Gastrocnemius medialis (tissue), 4 donors: ENCODE measurements at places on chromosomes 11 and 22. TPM values are rescaled to one million over a fixed set of nuclear protein-coding genes. Genes with fewer than 3 reads are reported as not detected.

DNA sequence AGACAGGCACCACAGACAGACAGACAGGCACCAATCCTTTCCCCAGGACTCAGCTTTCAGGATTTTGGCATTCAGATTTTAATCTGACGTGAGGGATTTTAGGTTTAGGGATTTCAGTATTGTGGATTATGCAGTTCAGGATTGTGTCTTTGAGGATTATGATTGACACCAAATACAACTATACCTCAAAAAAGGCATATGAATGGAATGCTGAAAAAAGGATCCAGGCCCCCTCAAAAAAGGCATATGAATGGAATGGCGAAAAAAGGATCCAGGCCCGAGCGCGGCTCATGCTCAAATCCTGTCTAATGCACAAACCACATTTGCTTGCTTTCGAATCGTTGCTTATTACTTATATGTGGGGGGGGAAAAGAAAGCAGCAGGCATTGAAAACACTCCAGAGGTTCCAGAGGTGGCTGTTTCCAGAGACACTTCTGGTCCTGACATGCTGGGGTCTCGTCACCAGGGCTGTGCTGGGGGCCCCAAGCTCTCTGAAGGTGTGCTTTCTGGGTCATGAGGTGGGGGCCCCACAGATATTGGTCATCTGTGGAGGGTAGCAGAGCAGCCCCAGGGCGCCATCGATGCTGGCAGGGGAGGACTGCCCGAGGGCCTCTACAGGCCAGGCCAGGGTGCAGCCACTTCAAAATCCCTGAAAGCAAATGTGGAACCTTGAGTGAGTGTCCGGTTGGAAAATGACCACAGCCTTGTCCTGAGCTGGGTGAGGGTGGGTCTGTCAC is 16.8 kb upstream of the OSBPL5 start:
- DNase-seq, result no peak

GRCh38 chr11:70826541-70827335 is 425.6 kb downstream of the SHANK2 start:
- DNase-seq, result no peak

DNA sequence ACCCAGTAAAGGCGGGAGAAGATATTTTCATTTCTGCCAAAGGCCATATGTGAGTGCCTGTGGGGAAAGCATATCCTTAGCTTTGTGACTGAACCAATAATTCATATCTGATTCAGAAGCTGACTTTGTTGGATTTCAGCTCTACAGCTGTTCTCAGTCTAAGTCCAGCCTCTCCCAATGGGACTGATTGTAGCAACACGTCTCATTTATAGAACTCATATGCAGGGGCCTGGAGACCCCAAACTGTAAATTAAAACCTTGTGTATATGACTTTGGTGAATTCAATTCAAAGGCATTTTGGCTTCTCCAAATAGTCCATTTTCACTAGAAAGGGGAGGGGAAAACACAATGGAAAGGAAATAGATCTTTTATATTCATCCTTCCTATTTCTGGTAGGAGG is 250.4 kb upstream of the SORL1-AS1 start:
- no peak for DNase-seq

DNA sequence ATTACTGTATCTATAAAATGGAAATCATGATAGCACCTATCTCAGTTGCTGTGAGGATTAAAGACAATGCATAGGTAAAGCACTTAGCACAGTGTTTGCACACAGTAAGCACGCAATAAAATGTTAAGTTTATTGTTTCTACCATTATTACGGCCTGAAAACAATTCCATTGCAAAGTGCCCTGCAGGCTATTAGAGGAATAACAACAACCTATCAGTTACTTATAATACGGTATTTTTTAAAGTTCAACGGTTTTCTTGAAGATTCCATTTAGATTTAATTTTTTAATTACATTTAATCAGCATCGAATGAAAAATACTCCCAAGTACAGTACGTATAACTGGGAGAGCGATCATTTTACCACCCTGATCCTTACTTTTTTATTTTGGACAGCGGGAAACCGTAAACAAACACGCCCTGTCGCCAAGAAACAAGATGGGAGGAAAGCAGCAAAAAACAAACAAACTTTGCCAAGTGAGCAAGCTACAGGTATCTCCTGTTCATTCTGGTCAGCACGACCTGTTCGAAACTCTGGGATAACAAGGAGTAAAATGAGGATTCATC is 893 bp downstream of the SLC36A4 start:
- no peak for DNase-seq

DNA sequence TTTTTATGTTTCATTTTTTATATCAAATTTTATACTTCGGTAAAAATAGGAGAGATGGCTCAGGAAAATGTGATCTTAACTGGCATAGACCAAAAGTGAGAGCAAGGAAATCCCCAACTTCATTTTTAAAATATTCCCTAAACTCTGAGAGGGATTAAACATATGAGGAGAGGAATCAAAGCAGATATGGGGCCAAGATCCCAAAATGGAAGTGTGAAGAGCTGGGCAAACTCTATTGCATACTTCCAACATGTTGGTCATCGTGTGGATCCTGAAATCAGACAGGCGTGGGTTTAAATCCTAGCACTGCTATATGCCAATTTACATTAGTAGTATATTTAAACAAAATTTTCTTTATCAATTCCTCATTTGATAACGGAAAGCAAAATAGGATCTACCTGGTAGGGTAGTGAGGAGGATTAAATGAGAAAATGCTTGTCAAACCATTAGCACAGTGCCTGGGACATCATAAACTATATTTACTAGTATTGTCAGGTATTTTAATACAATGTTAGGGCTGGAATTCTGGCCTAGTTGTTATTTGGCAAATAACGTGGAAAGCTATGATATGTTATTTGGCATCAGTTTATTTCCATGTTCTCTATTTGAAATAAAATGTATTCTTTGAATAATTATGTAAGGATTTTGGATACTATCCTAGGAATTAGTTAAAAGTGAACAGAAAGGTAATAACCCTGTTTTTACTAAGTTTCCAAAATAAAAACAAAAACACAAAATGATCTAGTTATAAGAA is 392.8 kb upstream of the CCDC90B start:
- DNase-seq, result no peak

Gene SLC25A1
- 10.5 TPM for total RNA-seq

Gene AMPD3
- total RNA-seq, result 106 TPM
